Stimulated activated CD8-positive, alpha-beta memory T cell treated with anti-CD3 and anti-CD28 coated beads, Interleukin-4, amount 100 ng/mL, for 1 hour (primary cell): ENCODE measurements at places on chromosomes 13 and 19.

DNA sequence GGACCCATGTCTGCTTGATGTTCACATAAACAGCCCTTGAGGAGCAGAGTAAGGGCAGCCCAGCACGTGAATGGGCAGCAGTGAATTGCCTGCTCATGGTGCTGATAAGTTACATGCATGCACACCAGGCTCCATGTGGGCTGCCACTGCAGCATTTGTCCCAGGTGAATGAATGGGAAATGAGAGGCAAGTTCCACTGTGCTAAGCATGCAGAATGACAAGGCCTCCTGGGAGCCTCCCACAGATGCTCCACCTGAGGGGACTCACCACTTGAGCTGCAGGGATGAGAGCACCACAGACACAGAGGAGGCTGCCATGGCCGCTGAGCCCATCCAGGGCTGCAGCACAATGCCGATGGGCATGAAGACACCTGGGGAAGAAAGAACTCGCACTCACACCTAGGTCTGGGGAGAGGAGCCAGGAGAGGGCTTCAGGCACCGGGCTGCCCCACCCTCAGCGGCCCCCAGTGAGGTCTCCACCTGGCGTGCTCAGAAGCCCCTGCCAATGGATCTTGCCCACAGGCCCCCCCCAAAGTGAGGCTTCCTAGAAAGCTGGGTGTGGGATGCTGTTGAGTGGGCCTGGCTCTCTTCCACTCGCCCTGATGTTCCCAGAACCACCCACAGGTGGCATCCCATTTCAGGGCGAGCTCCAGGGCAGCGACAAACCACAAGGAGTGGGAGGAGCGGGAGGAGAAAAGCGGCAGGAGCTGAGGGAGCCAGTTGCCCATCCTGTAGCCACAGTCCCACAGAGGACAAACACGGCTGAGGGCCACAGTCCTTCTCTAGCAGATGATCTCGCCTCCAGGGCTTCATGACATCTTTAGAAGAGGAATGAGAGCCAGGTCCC lies 73.8 kb downstream of the CCDC70 start:
- DNase-seq: no peak

GRCh38 chr19:16829822-16830289 lies 658 bp downstream of the SIN3B start:
- DNase-seq: no peak

- DNase-seq: no peak
Observed at GRCh38 chr13:81406022-81406421, 1065.1 kb upstream of the SPRY2 start.

DNA sequence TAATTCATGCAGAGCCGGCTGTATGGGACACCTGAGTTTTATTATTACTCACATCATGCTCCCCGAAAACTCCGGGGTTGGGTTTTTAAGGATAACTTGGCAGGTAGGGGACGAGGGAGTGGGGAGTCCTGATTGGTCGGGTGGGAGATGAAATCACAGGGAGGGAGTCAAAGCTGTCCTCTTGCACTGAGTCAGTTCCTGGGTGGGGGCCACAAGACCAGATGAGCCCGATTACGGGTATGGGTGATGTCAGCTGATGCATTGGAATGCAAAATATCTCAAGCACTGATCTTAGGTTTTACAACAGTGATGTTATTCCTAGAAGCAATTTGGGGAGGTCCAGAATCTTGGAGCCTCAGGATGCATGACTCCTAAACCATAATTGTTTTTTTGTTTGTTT lies 18.6 kb upstream of the COG3 start:
- no peak for DNase-seq

DNA sequence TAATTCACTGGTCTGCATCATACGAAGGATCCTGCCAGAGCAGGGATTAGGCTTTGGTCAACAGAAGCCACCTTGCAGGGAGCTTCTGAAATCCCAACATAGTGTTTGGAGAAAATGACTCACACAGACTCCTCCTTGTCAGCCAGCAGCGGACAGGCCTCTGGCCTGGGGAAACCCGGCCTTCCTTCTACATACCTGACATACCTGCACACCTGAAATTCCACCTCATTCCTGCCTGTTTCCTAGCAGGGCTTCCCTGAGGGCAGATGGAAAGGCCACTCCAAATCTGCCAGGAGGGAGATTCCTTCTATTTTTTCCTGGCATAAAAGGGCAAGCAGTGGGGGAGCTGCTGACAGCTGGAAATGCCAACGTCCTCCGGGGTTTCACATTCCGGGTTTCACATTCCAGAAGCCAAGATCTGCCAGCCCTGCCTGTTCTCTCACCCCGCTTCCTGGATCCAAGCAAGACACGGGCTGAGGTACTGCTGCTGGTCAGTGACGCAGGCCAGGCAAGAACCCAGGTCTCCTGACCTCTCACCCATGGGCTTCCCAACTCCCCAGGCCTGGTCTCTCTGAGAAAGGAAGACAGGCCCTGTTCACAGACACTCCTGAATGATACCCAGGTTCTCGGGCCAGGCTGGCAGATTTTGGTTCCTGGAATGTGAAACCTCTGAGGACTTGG lies 18.2 kb upstream of the IGFL1 start:
- DNase-seq: no peak

GRCh38 chr13:27295096-27295495 lies 24.5 kb downstream of the RASL11A start:
- DNase-seq: no peak

DNA sequence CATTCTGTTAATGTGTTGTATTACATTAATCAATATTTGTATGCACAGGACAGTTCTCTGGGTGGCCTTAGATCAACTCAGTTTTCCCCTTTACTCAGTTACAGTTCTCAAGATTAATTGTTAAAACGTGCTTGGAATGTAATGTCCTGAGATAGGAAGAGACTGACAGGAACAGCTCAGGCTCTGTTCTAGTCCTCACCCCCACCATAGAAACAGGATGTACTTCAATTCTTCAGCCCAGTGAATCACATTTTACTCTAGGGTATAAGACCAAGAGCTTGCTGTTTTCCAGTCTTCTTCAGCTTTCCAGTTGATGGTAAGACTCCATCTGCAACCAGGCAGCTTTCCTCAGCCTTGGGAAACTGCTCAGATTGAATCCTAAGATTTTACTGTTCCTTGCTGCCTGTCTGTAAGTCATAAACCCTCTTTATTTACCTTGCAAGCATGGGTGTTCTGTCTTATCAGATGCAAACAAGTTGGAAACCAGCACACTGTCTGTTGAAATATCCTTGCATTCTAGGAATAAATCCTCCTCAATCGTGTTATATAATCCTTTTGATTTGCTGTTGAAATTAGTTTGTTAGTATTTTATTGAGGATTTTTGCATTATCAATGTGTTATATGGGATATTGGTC lies 836.9 kb upstream of the PCDH9 start:
- no peak for DNase-seq

GRCh38 chr13:57045826-57046546 lies 94.7 kb upstream of the PRR20A start:
- no peak for DNase-seq

GRCh38 chr19:50947123-50947522 lies 5.7 kb downstream of the KLK5 start:
- DNase-seq: no peak

- no peak for DNase-seq
Observed at GRCh38 chr13:33380487-33381079, 95.0 kb upstream of the STARD13 start.

DNA sequence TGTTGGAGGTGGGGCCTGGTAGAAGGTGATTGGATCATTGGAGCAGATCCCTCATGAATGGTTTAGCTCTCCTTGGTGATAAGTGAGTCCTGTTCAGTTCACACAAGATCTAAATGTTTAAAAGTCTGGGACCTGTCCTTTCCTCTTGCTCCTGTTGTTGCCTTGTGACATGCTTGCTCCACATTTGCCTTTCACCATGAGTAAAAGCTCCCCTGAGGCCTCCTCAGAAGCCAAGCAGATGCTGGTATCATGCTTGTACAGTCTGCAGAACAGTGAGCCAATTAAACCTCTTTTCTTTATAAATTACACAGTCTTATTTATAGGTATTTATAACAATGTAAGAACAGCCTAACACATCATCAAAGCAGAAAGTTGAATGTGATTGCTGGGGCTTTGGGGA lies 24.2 kb upstream of the RFC3 start:
- DNase-seq: no peak
